ENCODE measurements at places on chromosomes 7 and 10.
A peak's percentile ranks its signal among the peaks of the same experiment; 100 is the strongest.

GRCh38 chr7:127793582-127793981 lies 141.6 kb downstream of the SND1 start:
- DNase-seq, result no peak

DNA sequence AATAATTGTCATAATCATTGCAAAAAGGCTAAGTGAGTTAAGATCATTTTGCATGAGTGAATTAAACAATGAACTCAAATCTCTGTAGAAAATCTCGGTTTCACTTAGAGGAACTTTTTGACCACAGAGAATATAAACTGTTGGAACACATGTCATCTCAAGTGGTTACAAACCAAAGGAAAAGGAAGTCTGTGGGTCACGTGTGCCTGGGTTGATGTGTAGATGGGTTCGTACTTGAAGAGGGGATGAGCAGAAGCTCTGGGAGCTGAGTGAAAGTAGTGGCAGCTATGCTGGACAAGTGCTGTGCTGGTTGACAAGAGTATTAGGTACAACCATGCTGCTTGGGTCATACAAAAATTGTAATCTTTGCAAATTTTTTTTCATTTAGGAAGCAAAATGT lies 35.0 kb downstream of the GLRX3 start:
- DNase-seq, result no peak

GRCh38 chr10:442209-442608 lies 247.3 kb downstream of the DIP2C start:
- no peak for DNase-seq

DNA sequence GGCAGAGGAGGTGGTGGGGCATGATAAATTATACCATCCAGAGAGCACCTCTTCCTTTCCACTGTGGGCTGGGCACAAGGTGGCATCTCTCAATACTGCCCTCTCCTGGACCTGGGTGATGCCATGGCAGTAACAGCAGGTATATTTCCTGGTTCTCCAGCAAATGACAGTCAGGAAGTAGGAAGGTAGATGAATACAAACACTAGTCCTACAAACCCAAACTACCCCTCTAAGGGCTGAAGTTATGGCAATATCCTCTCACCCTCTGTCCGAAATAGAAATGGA lies 1004.9 kb downstream of the KCNMA1 start:
- DNase-seq, result no peak

- DNase-seq, result no peak
These were observed 430.9 kb downstream of the POM121L12 start for GRCh38 chr7:53466371-53466770.

- no peak for DNase-seq
These were observed 6.2 kb upstream of the HOXA11 start for GRCh38 chr7:27191161-27191731.

DNA sequence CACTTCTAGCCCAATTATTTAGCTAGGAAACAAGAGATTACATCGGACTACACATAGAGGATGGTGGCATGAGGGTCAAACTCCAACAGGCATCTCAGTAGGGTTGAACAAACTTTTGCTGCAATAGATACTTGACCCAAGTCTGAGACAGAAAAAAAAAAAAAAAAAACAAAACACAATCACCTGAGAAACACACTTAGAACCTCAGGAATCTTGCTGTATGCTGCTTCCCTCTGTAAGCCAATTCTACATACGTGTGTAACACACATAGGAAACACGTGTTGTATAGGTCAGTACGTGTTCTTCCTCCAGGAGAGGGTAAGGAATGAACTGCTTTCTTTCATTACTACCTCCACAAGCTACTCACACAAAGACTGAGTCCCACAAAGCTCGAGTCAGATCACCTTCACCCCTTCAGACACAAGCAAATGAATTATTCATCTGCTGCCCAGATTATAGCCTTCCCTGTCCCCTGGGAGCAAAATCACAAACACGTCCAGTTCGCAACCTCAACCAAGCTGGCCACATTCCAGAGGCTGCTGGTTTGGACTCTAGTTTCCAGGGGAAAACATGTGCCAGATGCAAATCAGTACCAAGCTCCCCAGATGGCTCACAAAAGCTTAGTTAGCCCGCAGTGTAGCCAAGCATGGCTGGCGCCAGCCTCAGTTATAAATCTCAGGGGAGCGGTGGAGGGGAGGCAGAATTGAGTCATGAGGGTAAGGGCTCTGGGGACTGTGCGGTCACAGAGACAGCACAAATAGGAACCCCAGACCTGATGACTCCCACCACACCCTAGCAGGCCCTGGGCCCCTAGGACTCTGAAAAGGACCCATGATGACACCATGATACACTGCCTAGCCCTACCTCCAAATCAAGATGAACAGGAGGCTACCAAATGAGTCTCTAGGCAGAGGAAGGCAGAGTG lies 15.1 kb downstream of the PSAP start:
- DNase-seq, result peak; percentile 88

GRCh38 chr10:34522546-34522945 lies 292.6 kb downstream of the PARD3 start:
- DNase-seq, result no peak

GRCh38 chr7:128783143-128783861 lies 7.7 kb upstream of the OPN1SW start:
- DNase-seq, result no peak

GRCh38 chr7:140316165-140316661 lies 82.1 kb downstream of the SLC37A3 start:
- peak; percentile 70 for DNase-seq

GRCh38 chr7:12233175-12233574 lies 22.1 kb downstream of the TMEM106B start:
- no peak for DNase-seq

GRCh38 chr7:121077165-121077630 lies 88.7 kb downstream of the CPED1 start:
- DNase-seq, result no peak

DNA sequence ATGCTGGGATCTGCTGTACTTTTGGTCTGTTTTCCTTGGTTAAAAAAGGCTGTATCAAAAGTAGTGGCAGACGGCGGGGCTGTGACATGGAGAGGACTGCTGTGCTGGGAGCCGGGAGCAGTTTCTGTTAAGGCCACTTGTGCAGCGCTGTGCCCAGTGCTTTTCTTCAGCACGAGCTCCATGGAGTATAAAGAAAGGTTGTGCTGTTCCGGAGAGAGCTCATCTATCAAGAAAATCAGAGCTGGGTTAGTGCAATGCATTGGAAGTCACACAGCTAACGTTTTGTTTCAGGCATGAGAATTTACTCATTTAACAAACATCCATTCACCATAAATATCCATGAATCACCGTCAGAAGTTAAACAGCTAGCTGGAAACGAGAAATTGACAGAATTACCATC lies 62.0 kb downstream of the KIAA1549 start:
- DNase-seq, result no peak

- no peak for DNase-seq
These were observed 33.9 kb upstream of the SLC29A3 start for GRCh38 chr10:71285180-71285545.

GRCh38 chr10:63106111-63106755 lies 26.9 kb upstream of the NRBF2 start:
- DNase-seq, result no peak

- no peak for DNase-seq
These were observed 87.9 kb downstream of the ACTR3B start for GRCh38 chr7:152847386-152847908.

- DNase-seq, result no peak
These were observed 221.0 kb downstream of the AUTS2 start for GRCh38 chr7:69819333-69819705.

DNA sequence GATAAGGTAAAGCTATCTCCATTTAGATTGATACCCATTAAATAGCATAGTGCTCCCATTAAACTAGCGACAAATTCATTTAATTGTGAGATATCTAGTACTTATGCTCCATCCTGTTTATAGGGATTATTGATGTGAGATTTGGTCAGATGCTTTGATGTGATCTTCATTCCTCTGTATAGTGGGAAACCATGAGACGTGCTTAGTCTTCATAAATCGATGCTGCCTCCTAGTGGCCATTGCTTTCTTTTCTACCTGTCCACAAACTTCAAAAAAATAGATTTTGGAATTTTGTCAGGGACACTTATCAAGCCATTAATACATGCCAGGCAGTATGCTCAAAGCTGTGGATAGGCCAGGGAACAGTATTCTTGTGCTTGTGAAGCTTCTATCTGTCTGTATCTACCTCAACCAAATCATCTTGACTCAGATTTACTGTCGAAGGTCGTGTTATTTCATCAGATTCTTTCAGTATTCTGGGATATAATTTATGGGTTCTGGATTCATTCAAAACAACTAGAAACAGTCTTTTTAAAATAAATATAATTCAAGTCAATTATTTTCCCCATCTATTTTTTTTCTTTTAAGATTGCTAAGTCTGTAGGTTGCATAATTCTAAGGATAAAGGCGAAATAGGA lies 12.0 kb downstream of the LSM8 start:
- DNase-seq, result peak; percentile 46

DNA sequence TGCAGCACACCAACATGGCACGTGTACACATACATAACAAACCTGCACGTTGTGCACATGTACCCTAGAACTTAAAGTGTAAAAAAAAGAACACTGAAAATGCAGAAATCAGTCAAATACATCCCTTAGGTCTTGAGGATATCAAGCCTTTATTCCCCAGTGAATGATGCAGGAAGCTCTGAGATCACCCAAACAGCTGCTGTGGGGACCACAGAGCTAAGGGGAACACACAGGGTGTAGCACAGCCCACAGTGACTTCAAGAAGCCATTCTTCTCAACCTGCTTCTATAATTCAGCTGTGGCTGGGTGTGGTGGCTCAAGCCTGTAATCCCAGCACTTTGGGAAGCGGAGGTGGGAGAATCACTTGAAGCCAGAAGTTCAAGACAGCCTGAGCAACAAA lies 314.9 kb downstream of the CALN1 start:
- DNase-seq, result no peak

DNA sequence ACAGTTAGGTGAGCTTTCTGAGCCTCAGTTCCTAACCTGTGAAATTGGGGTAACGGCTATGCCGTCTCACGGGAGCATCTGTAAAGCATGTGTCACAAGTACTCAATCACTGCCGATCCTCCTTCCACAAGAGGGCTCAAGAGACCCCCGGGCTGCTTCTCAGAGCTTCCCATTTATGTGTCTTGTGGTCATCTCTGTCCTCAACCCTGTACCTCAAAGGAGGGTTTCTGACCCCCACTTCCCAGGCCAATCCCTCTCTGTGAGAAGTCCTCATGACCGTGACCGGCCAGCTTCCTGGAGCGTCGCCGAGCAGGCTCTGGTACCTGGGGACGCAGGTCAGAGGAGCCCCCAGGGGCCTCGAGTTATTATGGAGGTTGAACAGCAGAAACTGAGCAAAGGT lies 510 bp upstream of the TRPV5 start:
- no peak for DNase-seq

Data from DMS79 (cell line).